ENCODE measurements at places on chromosomes 5 and 9. TPM values are rescaled to one million over a fixed set of nuclear protein-coding genes. Genes with fewer than 3 reads are reported as not detected.

Gene ZNF454
- 1.8 TPM for total RNA-seq

Gene STPG3
- not detected for total RNA-seq

Gene FAM219A
- total RNA-seq, result 53.9 TPM

Gene NUTM2F
- total RNA-seq, result not detected

Gene RHOBTB3
- total RNA-seq, result 160 TPM

Gene MELK
- 0.77 TPM for total RNA-seq

Gene DBH
- not detected for total RNA-seq

Gene IL7R
- total RNA-seq, result 5.2 TPM

Gene PLPP7
- total RNA-seq, result 13.9 TPM

Gene FBP1
- 14.5 TPM for total RNA-seq

Gene FGF1
- 9.9 TPM for total RNA-seq

Gene PPP1R26
- total RNA-seq, result 10.6 TPM

Gene TSSK1B
- not detected for total RNA-seq

Gene CLINT1
- 74.6 TPM for total RNA-seq

Gene OBP2B
- not detected for total RNA-seq

Gene PCDHA8
- 0.19 TPM for total RNA-seq

Gene SLC6A3
- total RNA-seq, result not detected

Gene WDR31
- 4.9 TPM for total RNA-seq

Gene CDH18
- not detected for total RNA-seq

Gene CA9
- not detected for total RNA-seq

Gene CCNJL
- total RNA-seq, result 0.80 TPM

Gene PCDHGA3
- 2.2 TPM for total RNA-seq

Gene FBP2
- total RNA-seq, result not detected

Gene SPINK13
- not detected for total RNA-seq

Gene NR3C1
- 116 TPM for total RNA-seq

Gene PCDHB7
- 1.6 TPM for total RNA-seq

Gene ZNF618
- 8.2 TPM for total RNA-seq

Gene SCGB3A2
- not detected for total RNA-seq

Gene POMT1
- 17.3 TPM for total RNA-seq

Gene INSL4
- total RNA-seq, result not detected

Gene MRNIP
- total RNA-seq, result 17.3 TPM

Gene GCNT4
- 1.00 TPM for total RNA-seq

Gene EQTN
- not detected for total RNA-seq

Gene PAX5
- 0.06 TPM for total RNA-seq

Gene SLC46A2
- total RNA-seq, result 0.35 TPM

Gene PCDHGB3
- 2.7 TPM for total RNA-seq

Gene NME5
- 0.71 TPM for total RNA-seq

Gene LCN9
- total RNA-seq, result not detected

Gene SPATA24
- 2.0 TPM for total RNA-seq

Gene IFNA2
- not detected for total RNA-seq

Gene SLC45A2
- not detected for total RNA-seq

Gene AGXT2
- total RNA-seq, result not detected

Gene CNTRL
- total RNA-seq, result 12.7 TPM

Gene ADAMTS12
- total RNA-seq, result 41.2 TPM

Gene CARTPT
- not detected for total RNA-seq

Gene LCN2
- total RNA-seq, result 0.64 TPM

Gene EIF4E1B
- not detected for total RNA-seq

Gene SLC22A4
- 5.4 TPM for total RNA-seq

Gene SMIM33
- total RNA-seq, result not detected

Gene IL4
- not detected for total RNA-seq

Gene TMEM167A
- total RNA-seq, result 108 TPM

Gene GPX3
- 4,437 TPM for total RNA-seq

Gene ZNF354C
- total RNA-seq, result 4.5 TPM

Gene ARID3C
- not detected for total RNA-seq

Gene TSLP
- 1.5 TPM for total RNA-seq

Gene FAM169A
- total RNA-seq, result 0.16 TPM

Gene RXFP3
- total RNA-seq, result not detected

Gene LHX2
- total RNA-seq, result 0.80 TPM

Gene C5orf58
- not detected for total RNA-seq

Measured in mesenteric fat pad (tissue), 1 donor.